Stimulated activated CD8-positive, alpha-beta memory T cell treated with anti-CD3 and anti-CD28 coated beads, Interleukin-7, amount 100 ng/mL, for 1 hour (primary cell): ENCODE measurements at places on chromosomes 1 and 21.

GRCh38 chr21:22791986-22792560, 1793.9 kb downstream of the NCAM2 start:
- no peak for DNase-seq

DNA sequence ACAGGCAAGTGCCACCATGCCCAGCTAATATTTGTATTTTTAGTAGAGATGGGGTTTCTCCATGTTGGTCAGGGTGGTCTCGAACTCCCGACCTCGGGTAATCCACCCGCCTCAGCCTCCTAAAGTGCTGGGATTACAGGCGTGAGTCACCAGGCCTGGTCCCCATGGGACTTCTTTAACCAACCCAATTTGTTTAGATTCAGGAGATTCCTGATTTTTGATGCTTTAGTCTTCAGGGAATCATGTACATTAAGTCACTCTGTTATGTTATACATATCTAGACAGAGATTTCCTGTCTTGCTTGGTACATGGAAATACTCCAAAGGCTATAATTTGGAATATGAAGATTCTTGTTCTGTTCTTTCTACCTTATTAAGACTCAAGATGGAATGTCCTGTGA, 202.4 kb upstream of the L1TD1 start:
- DNase-seq, result no peak

DNA sequence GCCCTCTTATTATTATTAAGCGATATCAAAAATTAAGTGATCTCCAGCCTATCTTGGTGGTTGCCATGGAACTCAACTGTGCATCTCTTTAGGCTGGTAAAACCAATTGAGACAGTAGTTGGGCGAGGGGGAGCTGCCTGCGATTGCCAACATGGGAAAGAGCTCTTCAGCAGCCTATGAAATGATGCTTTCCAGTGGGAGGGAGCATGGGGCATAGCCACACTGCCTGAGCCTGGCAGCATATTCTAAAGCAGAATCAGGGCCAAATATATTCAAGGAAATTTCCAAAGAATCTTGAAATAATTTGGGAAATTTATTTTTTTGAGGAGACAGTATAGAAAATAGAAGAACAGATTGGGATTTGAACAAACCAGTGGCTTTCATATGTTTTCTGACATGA, 126.9 kb upstream of the DNAH14 start:
- DNase-seq, result no peak

GRCh38 chr1:92538413-92539061, 51.8 kb upstream of the GFI1 start:
- DNase-seq, result no peak

DNA sequence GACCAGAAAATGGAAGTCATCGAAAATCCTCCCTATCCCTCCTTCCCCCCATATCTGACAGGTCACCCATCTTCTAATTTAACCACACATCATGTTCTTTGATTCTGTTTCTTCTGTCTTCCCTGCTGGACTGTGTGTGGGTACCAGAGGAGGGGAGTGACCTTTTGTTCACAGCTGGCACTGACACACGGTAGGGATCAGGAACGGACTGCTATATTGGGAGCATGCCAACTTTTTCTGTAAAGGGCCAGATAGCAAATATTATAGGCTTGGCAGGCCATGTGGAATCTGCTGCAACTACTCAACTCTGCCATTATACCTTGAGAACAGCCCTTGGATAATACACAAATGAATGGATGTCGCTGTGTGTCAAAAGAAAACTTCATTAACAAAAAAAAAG, 7.5 kb upstream of the TOMM20 start:
- DNase-seq, result no peak
